Natural killer cell treated with Interleukin-12 subunit alpha and Interleukin-12 subunit beta and Interleukin-15 and Interleukin-18, amount 100 ng/mL, for 72 hours (primary cell): ENCODE measurements at places on chromosomes 4 and X. TPM values are rescaled to one million over a fixed set of nuclear protein-coding genes. Genes with fewer than 3 reads are reported as not detected.

Gene COL25A1
- total RNA-seq: not detected

Gene CACNA1F
- not detected for total RNA-seq

- H3K27me3 ChIP-seq: no peaks in the 10 kb centered on the region
- no peak overlapping the region for H3K4me3 ChIP-seq
- H3K4me1 ChIP-seq: no peaks in the 10 kb centered on the region
- peaks cover 16% of the 10 kb centered on the region for H3K36me3 ChIP-seq
- no peak overlapping the region for H3K27ac ChIP-seq
- DNase-seq: no peak
Measured at GRCh38 chr4:1830642-1831228, 25.2 kb downstream of the LETM1 start.

DNA sequence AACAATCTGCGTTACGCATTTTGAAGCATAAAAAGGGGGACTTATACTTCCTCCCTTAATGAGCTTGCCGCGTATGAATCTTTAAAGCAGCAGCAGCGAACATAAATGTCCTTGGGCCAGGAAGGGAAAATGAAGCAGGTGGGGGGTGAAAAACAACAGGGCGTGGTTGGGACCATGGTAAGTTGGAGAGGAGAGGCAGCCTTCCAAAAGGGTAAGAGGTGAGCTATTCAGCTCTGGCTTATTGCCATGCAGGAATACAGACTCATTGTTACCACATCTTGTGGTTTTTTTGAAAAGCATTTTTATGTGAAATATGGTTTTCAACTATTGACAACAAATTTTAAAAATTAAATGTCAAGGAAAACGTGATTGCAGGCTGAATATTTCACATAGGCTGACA is 710.7 kb upstream of the FAM241A start:
- no peak for DNase-seq
- no peaks in the 10 kb centered on the region for H3K27me3 ChIP-seq
- H3K4me3 ChIP-seq: no peak overlapping the region
- H3K36me3 ChIP-seq: peaks cover 7% of the 10 kb centered on the region
- no peaks in the 10 kb centered on the region for H3K4me1 ChIP-seq

Gene AIMP1
- total RNA-seq: 51.0 TPM

Gene ZAR1
- not detected for total RNA-seq

Gene POF1B
- not detected for total RNA-seq

Gene USP27X
- 0.81 TPM for total RNA-seq

DNA sequence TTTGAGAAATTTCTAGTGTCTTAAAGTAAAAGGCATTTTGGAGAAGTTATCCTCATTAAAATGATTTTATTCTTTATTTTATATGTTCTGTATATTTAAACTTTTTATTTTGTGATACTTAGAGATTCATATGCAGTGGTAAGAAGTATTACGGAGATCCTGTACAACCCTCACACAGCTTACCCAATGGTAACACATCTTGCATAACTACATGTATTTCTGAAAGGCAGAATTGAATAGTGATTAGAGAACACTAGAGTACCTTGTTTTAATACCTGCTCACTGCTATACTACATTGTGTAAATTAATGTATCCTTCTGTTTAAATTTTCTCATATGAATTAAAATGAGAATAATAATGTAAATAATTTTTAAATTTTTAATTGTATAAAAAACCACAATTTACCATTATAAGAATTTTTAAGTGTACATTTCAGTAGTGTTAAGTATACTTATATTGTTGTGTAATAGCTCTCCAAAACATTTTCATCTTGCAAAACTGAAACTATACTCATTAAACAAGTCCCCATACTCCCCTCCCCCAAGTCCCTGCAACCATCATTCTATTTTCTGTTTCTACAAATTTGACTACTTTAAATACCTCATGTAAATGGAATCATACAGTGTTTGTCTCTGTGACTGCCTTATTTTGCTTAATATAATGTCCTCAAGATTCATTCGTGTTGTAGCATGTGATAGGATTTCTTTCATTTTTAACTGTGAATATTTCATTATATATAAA is 45.4 kb downstream of the INTS12 start:
- H3K36me3 ChIP-seq: no peaks in the 10 kb centered on the region
- DNase-seq: no peak

DNA sequence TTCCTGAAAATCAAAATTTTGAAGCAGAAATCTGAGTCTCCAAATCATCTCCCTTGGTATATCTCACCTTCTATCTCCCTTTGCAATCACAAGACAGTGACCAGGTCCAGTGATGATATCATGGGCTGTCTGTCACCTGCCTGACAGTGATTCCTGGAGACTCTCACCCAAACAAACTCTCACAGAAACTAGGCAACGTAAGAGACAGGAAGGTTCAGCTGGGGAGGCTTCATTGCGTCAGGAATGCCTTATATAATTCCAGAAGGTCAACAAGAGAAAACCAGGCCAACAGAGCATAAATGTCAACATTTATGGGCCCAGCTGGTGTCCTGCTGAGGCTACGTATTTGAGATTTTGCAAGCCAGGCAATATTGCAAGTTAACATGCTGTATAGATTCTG is 412.7 kb downstream of the KCNIP4 start:
- H3K4me3 ChIP-seq: no peak overlapping the region
- H3K27me3 ChIP-seq: no peaks in the 10 kb centered on the region
- no peaks in the 10 kb centered on the region for H3K4me1 ChIP-seq
- H3K36me3 ChIP-seq: no peaks in the 10 kb centered on the region
- H3K27ac ChIP-seq: no peak overlapping the region

Gene HDAC8
- total RNA-seq: 46.8 TPM

- H3K4me3 ChIP-seq: no peak overlapping the region
- H3K27ac ChIP-seq: no peak overlapping the region
- no peaks in the 10 kb centered on the region for H3K36me3 ChIP-seq
- no peak for DNase-seq
- H3K4me1 ChIP-seq: no peaks in the 10 kb centered on the region
Measured at GRCh38 chr4:140450352-140450751, 22.9 kb upstream of the CLGN start.

DNA sequence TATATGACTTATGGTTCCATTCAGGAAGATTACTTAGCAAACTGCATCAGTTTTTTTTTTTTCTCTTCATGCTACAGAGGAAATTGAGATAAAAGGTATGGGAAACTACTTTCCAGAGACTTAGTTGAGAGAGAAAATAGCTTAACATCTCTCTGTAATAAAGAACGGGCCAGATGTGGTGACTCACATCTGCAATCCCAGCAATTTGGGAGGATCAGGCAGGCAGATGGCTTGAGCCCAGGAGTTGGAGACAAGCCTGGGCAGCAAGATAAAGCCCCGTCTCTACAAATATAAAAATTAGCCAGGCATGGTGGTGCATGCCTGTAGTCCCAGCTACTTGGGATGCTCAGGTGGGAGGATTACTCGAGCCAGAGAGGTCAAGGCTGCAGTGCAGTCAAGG is 271.2 kb upstream of the TENM3 start:
- H3K36me3 ChIP-seq: no peaks in the 10 kb centered on the region
- no peaks in the 10 kb centered on the region for H3K27me3 ChIP-seq
- H3K27ac ChIP-seq: no peak overlapping the region
- no peak for DNase-seq
- H3K4me1 ChIP-seq: no peaks in the 10 kb centered on the region
- peak overlapping the region; percentile 64 for H3K4me3 ChIP-seq

Gene MAGEE2
- total RNA-seq: not detected

- no peaks in the 10 kb centered on the region for H3K36me3 ChIP-seq
- no peak overlapping the region for H3K4me3 ChIP-seq
- H3K27me3 ChIP-seq: peaks cover 54% of the 10 kb centered on the region
- no peaks in the 10 kb centered on the region for H3K4me1 ChIP-seq
- no peak for DNase-seq
Measured at GRCh38 chr4:165410214-165410613, 31.4 kb downstream of the CPE start.

- no peak for DNase-seq
- H3K36me3 ChIP-seq: peaks cover 6% of the 10 kb centered on the region
- peaks cover 9% of the 10 kb centered on the region for H3K27me3 ChIP-seq
- no peak overlapping the region for H3K4me3 ChIP-seq
- no peak overlapping the region for H3K27ac ChIP-seq
Measured at GRCh38 chr4:37546586-37546985, 139.6 kb downstream of the RELL1 start.

Gene GPR78
- not detected for total RNA-seq
